ENCODE measurements at places on chromosomes 1 and 21.

DNA sequence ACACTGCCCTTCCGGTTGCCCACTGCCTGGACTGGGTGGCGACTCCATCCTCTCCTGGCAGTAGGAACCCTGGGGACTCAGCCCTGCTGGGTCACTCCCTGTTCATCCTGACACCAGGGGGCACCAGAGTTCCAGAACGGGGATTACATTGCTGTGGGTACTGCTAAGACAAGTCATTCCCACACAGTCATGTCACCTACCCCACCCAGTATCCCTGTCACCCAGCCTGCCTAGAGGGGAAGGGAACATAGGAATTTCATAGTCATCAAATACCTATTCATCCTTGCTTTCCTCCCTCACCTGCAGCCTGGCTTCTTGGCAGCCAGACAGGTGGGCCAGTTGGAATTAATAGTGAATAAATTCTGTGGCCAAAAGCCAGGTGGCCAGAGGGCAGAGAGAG, 9.8 kb upstream of the SFN start:
- H3K27me3 ChIP-seq, result no peaks in the 10 kb centered on the region
- no peak overlapping the region for H3K27ac ChIP-seq
- no peak overlapping the region for H3K4me3 ChIP-seq

GRCh38 chr1:85085417-85085816, 37.1 kb upstream of the MCOLN3 start:
- no peak for DNase-seq
- no peaks in the 10 kb centered on the region for H3K36me3 ChIP-seq
- no peaks in the 10 kb centered on the region for H3K4me1 ChIP-seq
- no peak overlapping the region for H3K27ac ChIP-seq

- no peaks in the 10 kb centered on the region for H3K27me3 ChIP-seq
- no peaks in the 10 kb centered on the region for H3K4me1 ChIP-seq
- no peak overlapping the region for H3K4me3 ChIP-seq
- no peak overlapping the region for H3K27ac ChIP-seq
These were observed 5.4 kb upstream of the KNCN start for GRCh38 chr1:46556822-46557221.

DNA sequence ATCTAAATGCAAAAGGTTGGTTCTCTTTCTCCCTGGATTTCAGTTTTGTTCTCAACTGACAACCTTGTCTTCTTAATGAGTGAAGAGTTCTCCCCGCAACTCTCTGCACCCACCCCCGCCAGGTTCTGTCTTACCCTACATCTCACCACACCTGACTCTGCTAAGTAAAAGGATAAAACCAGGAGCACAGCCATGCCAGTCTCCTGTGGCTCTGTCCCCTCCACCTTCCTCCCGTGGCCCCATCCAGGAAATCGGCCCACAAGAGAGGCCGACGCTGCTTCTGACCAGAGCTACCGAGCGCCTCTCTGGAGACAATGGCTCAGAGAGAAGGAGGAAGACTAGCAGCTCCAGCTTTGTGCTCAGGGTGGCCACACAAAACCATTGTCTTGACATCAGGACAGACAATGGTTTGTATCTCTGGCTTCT, 72.2 kb downstream of the PLEKHA6 start:
- no peak for DNase-seq
- H3K36me3 ChIP-seq, result no peaks in the 10 kb centered on the region

DNA sequence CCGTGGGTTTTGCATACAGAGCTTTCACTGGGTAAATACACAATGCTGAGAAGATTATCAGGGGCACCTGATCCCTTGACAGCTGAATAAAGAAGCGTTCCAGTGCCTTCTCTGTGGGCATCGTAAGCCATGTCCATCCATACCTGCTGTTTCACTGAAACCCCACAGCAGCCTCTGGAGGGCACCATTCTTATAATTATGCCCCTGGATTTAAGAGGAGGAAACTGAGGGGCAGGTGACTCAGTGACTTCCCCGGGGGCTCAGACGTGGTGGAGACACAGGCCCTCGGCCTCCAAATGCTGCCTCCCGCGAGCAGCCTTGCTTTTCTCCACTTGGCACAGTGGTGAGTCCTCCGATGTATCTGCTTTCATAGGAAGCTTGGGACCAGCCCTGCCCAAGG, 56.7 kb downstream of the B3GALT5 start:
- no peaks in the 10 kb centered on the region for H3K27me3 ChIP-seq
- H3K4me1 ChIP-seq, result no peaks in the 10 kb centered on the region
- DNase-seq, result no peak
- H3K36me3 ChIP-seq, result no peaks in the 10 kb centered on the region
